ENCODE measurements at places on chromosomes 7 and 10.

GRCh38 chr7:90188281-90188680 lies 23.3 kb upstream of the STEAP2 start:
- no peak for DNase-seq

GRCh38 chr7:123773481-123773880 lies 24.7 kb upstream of the WASL start:
- DNase-seq: no peak

DNA sequence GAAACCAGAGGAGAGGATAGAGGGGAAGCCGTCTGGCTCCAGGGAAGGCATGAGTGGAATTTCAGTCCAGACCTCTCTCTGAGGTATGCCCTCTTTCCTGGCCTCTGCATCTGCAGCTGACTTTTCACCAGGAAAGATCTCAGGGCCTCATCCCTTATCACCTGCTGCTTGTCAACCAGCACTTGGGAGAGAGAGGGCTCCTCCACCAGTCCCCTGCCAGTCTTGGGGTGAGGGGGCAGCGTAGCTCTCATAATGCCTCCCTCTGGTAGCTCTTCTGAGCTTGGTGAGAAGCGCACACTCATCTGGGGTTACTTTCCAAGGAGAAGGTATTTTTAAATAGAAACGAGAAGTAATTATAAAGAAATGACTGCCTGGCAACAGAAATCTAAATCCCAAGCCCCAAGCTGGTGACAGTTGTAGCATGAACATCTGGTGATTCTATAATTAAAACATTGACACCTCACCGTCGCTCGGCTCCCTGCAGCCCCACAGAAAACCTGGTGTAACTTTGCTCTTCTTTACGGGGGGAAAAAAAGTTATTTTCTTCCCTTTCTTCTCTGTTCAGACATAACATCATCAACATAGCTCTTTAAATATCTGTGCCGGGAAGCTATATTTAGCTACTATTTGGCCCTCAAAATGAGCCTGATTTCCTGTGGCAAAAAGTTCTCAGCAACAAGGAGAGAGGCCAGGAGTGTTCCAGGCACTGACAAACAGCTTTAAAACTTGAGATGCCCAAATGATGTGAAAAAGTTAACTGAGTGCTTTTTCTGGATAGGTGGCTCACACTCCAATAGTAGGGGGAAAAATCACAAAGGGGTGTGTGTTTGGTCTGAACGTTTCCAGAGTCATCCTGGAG lies 26.9 kb downstream of the HIP1 start:
- no peak for DNase-seq

- no peak for DNase-seq
Measured at GRCh38 chr10:126857178-126857806, 47.9 kb upstream of the DOCK1 start.

GRCh38 chr10:98273057-98273850 lies 5.3 kb upstream of the LOXL4 start:
- DNase-seq: no peak

DNA sequence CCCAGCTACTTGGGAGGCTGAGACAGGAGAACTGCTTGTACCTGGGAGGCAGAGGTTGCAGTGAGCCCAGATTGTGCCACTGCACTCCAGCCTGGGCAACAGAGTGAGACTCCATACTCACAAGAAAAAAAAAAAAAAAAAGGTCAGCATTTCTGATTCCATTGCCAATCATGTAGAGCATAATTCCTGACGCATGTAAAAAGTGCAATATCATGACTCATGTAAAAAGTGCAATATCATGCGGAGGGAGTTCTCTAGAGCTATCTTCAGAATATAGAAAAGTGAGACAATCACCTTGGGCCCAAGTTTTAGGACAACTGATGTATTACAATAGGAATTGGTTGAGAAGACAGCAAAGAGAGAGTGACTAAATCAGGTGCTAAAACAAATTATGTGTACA lies 85.8 kb downstream of the SEMA3A start:
- DNase-seq: no peak

GRCh38 chr10:125141150-125141859 lies 19.1 kb downstream of the CTBP2 start:
- DNase-seq: no peak

DNA sequence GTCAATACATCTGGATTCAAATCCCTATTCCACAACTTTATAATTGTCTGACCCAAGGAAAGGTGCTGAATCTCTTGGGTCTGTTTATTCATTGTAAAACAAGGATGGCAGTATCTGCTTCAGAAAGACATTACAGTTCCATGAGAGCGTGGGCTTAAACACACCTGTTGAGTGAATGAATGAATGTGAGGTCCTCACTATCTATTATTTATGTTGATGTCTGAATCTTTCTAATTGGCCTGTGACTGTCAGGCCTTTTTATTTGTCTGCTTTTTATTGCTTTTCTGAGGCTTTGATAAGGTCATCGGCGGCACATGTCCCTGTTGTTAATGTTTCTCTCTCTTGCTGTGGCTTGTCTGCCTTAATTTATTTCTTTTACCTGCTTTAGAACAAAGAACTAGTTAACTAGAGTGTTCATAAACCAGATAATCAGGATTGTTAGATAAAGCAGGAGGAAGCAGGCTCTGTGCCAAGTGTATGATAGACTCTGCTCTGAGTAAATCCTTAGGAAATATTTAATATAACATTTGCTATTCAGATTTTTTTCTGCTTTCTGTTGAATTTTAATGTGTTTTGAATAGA lies 42.3 kb upstream of the CYCS start:
- DNase-seq: no peak

DNA sequence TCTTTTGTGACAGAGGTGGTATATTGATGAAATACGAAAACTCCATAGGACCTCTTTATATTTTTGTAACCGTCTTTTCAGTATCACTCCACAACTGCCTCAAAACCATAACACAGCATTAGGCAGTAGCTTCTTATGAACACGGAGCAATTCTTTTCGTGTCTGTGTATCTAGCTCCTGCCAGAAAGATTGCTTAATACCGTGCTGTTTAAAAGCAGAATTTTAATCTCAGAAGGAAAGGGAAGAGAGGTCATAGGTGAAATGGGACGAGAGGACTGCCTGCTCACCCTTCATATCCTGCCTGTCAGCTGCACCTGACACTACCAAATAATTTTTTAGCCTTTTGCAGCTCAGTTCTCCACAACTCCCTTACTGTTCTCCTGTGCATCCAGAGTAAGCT lies 200.7 kb downstream of the DNAH11 start:
- no peak for DNase-seq

DNA sequence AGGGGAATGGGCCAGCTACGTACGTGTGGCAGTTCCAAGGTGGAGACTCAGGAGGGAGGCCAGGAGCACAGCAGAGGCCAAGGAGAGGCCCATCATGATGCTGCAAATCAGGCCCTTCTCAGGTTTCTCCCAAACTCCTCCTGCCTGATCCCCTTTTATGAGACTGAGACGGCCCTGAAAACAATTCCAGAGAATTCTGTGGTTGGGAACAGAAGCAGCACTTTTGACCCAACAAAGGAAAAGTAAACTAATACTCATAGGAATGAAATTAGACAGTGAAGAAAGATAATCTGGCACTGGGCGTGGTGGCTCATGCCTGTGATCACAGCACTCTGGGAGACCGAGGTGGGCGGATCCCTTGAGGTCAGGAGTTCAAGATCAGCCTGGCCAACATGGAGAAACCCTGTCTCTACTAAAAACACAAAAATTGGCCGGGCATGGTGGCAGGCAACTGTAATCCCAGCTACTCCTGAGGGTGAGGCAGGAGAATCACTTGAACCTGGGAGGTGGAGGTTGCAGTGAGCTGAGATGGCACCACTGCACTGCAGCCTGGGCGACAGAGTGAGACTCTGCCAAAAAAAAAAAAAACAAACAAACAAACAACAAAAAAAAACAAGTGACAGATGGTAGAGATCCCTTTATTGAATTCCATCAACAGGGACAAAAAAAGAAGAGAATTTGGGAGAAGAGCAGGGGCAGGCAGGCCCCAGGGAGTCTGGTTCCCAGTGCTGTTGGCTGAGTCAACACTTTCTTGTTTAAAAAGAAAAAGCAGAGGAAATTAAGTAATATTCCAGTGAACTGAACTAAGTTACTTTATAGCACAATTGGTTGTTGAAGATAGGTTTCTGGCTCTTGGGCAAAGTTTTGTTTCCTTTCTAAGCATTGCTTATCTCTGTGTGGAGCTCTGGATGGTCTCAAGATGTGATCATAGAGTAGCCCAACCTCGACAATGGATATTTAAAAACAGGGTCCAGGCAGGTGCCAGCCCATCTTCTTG lies at the start of gene CCL26:
CCL26 (minus strand) TSS at position 131 of the 997 bp plus-strand sequence; CDS start at position 96, 35 bp downstream.
- DNase-seq: no peak

DNA sequence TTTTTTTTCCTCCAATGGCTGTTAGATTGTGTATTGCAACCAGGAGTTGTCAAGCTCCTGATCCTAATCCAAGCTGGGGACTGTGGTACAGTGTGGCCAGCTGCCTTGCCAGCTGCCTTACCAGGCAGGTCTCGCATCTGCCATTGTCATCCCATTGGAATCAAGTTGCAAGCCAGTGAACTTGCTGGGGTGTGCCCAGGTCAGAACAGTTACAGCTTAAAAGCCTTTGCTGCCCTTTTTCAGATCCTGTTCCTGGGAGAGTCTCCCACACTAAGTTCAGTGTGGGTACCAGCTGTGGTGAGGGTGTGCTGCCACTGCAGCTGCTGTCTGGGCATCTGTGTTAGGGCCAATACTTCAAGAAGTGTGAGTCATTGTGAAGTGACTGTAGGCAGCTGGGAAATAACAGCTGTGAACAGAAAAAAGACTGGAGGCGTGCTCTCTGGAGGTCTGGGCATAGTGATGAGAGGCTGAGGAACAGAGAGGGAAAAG lies 72.8 kb downstream of the CCNY start:
- no peak for DNase-seq

DNA sequence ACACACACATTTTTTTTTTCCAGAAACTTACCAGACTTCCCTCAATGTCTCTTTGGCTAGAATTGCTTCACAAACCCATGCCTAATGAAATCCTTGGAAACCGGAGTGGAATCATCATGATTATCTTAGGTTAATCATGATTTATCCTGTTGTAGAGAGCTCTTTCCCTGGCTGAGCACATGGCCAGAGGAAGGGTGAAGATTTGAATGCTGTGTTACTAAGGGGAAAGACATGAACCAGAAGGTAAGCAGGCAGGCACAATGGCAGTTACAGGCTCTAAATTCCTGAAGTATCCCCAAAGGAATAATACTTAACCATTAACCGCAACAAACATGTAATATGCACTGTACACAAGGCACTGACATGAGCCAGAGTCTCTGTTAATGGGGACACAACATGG lies 4.1 kb upstream of the RNF148 start:
- no peak for DNase-seq

DNA sequence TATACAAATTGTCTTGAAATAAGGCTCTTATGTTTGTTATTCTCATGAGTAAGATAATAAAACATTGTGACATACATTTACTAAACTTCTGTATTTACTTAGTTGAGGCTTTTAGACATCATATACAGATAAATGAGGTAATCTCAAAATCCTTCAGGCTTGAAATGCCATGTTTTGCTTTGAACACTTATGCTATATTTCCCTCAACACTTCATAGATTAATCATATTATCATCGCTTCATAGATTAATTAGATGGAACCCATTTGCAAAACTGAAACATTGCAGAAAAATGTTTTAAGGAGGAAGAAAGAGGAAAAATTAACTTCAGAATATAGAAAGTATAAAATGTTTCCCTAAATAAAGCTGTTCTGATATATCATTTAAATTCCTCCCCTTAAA lies 165.0 kb upstream of the CNTNAP2 start:
- no peak for DNase-seq

GRCh38 chr7:47763063-47763974 lies 181.4 kb upstream of the TNS3 start:
- no peak for DNase-seq

DNA sequence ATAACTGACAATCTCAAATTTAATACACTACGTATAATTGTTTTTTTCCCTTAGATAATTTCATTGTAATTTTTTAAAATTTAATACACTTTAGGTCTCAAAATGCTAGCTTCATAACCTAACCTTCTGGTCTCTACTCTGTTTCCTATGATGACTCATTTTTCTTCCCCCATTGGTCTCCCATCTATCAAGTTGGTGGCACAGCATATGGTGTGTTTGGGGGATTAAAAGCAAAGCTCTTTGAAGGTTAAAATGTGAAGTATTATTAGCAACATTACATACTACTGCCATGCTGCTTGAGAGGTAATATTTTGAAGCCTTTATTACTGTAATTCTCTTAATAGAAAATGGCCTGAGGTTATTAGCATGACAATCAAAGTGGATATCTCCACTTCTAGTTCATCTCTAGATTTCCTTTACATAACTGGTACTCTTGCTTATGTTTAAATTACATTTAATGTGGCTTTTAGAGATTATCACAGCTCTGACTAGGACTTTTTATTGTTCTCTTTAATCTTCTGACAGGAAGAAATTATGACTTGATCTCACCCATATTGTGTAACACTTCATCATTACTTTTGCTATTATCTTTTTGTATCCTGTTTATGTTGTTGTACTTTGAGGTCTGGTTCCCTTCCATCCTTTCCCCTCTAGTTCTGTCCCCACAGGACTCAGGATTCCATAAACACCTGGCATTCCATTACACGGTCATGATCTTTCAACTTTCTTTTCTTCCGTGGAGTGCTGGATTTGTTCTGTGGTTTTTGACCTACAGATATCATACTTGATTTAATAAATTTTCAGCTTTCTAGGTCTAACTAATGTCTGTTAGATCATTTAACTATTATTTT lies 185.1 kb downstream of the SEMA3D start:
- DNase-seq: no peak

DNA sequence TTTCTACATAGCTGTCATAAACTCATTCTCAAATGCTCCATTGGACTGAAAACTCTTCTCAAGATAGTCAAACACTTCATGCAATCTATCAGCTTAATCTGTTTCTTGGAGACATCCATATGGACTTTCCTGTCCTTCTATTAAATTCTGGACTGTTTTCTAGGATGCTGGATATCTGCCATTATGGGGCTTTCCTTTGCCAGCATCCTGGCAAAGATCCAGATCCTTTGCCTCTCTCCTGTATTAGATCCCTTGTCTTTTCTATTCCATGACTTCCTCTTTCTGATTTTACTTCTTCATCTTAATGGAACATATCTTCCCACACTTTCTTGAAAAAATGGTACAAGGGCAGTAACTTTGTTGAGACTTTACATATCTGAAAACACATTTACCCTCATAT lies 35.9 kb upstream of the SKAP2 start:
- no peak for DNase-seq

DNA sequence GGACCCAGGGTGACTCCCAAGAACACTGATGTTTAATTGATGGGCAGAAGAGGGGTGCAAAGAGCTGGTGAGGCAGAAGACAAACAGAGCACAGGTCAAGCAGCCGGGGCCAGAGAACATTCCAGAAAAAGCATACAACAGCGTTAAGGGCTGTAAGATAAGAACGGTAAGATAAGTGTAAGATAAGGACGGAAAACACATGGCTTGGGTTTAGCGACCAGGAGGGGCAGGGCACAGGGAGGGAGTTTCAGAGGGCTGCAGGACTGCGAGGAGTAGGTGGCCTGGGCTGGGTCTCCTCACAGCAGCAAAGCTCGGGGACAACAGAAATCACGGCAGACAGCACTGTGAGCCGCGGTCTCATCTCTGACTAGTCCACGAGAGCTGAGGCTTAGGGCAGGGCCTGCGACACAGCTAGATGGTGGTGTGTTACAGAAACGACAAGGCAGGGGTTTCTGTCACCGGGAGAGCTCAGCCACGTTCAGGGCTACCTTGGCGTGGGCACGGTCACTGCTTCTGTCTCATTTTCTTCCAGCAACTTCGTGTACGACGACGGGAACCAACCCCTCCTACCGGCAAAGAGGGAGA lies 24.6 kb downstream of the BRI3 start:
- DNase-seq: no peak

- DNase-seq: no peak
Measured at GRCh38 chr7:122902751-122903495, 16.7 kb upstream of the CADPS2 start.

- DNase-seq: no peak
Measured at GRCh38 chr10:24162206-24162985, 46.5 kb upstream of the KIAA1217 start.

GRCh38 chr10:5165738-5166137 lies 19.2 kb downstream of the AKR1C8 start:
- DNase-seq: no peak

Data from stimulated activated CD4-positive, alpha-beta T cell treated with anti-CD3 and anti-CD28 coated beads, TNF-alpha, amount 100 ng/mL, for 1 hour (primary cell).